ENCODE measurements at places on chromosomes 13 and 19. TPM values are rescaled to one million over a fixed set of nuclear protein-coding genes. Genes with fewer than 3 reads are reported as not detected.
A peak's percentile ranks its signal among the peaks of the same experiment; 100 is the strongest.

ZNF112 gene
- 6.2 TPM for total RNA-seq

GRCh38 chr13:29515372-29515771 is 80.1 kb downstream of the SLC7A1 start:
- no peak for DNase-seq

DNA sequence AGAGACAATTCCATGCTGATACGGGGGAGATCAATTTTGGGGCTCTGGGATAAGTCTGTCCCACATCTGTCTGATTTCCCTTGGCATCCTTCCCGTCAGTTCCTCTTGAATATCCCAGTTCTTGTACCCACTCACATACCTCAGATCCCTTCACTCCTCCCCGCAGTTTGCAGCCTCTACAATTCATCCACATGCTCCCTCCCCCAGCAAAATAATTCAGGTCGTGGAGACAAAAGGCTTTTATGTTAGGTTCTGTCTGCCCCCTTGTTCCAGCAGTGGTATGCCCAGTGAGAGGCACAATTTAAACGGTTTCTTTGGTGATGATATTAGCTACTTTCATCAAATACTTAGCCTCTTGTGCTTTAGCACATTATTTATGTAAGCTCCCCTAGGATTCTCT is 9.6 kb downstream of the RPS16 start:
- peak; percentile 42 for DNase-seq

DNA sequence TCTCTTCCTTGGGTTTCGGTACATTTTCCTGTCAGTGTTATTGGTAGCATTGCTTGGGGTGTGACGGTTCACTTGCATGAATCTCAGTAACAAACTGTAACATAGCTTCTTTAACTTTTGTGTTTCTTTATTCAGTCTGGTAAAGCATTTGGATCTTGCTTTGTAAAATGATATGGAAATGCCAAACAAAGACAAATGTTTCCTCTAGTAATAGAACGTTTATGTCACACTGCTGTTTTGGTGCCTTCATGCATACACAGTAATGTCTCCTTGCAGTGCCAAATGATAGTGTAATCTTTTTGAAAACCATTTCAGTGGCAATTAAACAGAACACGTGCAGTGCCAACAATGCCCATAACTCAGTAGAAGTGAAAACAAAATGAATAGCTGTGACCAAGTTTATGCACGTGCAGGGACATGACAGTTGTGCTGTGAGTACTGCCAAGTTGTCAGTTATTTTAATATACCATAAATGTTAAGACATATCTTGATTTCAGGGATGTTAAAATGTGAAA is 110.8 kb downstream of the RXFP2 start:
- DNase-seq, result no peak

GRCh38 chr19:46604781-46605355 is 3.7 kb downstream of the CALM3 start:
- DNase-seq, result peak; percentile 41

- no peak for DNase-seq
Observed at GRCh38 chr19:7731218-7731595, 703 bp downstream of the CLEC4G start.

DNA sequence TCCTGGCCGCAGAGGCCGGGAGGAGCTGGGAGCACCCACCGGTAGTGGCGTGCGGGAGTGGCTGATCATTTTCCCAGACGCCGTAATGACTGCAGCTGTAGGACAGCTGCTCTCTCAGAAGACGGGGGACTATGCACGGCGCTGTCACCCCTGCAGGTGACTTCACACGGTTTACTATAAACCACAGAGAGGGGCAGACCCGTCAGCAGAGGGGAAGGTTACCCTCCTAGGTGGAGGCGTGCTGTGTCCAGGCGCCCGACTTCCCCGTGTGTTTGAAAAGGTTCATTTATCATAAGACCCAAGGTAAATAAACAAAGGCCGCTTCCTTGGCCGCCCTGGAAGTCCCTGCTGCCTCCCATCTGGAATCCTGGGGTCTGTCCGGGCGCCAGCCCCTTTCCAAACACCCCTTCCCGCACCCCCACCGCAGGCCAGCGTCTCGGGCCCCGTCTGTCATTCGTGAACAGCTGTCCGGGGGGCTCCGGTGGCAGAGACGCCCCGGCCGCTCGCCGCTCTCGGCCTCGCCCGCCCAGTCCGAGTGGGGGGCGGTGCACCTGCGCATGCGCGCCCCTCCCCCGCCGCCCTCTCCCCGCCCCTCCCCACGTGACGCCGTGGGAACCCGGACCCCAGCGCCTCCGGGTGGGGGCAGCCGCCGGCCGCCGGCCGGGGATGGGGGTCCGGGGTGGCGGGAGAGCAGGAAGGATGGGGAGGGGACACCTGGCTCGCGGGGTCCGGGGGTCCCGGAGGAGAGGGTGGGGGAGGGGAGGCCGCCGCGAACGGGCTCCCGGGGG is 915 bp downstream of the SHC2 start:
- peak; percentile 90 for DNase-seq

- no peak for DNase-seq
Observed at GRCh38 chr19:45450012-45450333, 17.8 kb upstream of the FOSB start.

All from endodermal cell (in vitro differentiated cells).